ENCODE measurements at places on chromosomes 16 and 17.
A peak's percentile ranks its signal among the peaks of the same experiment; 100 is the strongest.

DNA sequence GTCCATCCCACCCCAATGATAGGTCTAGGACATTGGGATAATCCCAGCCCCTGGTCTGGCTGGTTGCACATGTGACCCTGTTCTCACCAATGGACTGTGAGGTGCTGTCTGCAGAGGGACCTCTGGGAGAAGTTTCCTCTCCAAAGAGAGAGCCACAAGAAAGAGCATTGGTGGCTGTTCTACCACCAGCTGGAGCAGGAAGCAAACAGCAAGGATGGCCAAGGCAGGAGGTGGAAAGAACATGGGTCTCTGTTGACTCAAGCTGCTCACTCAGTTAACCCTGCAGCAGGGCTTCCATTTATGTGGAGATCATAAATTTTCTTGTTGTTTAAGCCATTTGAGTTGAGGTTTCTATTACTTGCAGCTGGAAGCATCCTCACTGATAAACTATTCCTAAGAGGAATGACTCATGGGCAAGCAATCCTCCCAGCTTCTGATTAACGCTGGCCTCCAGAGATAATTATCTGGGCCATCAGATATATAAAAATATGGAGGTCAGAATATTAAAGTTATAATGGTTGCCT is 52.6 kb downstream of the CYB5B start:
- peak; percentile 87 for DNase-seq

- DNase-seq, result no peak
Observed at GRCh38 chr16:3465301-3465700, 21.8 kb downstream of the NAA60 start.

DNA sequence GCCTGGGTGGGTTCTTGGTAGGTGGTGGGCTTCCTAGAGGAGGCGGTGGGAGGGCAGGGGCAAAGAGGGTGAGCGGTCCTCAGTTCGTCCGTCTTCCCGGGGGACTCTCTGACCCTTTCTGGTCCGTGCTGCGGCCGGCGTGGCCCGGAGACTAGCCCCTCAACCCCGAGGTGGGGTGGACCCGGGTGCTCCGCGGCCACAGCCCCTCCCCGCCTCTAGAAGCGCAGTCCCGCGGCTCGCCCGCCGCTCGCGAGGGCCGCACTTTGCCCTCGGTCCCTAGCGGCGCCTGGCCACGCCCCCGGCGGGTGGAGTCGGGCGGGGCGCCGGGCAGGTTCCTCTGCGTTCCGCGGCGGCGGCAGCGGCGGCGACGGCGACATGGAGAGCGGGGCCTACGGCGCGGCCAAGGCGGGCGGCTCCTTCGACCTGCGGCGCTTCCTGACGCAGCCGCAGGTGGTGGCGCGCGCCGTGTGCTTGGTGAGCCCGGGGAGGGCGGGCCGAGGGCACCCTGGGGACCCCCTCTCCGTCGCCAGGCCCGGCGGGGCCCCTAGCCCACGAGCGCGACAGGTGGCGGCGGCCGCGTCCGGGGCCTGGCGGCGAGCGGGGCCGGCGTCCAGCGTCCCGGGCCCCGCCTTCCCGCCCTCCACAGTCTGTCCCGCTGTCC is at the start of gene SYNGR2:
Gene SYNGR2, plus strand, starts transcription at position 340 of the 661 bp plus-strand sequence. Its CDS starts 36 bp downstream, at position 376.
- DNase-seq, result no peak

GRCh38 chr16:9966569-9967157 is 215.6 kb downstream of the GRIN2A start:
- DNase-seq, result peak; percentile 57

GRCh38 chr16:10745841-10746240 is 2.2 kb downstream of the NUBP1 start:
- DNase-seq, result no peak

DNA sequence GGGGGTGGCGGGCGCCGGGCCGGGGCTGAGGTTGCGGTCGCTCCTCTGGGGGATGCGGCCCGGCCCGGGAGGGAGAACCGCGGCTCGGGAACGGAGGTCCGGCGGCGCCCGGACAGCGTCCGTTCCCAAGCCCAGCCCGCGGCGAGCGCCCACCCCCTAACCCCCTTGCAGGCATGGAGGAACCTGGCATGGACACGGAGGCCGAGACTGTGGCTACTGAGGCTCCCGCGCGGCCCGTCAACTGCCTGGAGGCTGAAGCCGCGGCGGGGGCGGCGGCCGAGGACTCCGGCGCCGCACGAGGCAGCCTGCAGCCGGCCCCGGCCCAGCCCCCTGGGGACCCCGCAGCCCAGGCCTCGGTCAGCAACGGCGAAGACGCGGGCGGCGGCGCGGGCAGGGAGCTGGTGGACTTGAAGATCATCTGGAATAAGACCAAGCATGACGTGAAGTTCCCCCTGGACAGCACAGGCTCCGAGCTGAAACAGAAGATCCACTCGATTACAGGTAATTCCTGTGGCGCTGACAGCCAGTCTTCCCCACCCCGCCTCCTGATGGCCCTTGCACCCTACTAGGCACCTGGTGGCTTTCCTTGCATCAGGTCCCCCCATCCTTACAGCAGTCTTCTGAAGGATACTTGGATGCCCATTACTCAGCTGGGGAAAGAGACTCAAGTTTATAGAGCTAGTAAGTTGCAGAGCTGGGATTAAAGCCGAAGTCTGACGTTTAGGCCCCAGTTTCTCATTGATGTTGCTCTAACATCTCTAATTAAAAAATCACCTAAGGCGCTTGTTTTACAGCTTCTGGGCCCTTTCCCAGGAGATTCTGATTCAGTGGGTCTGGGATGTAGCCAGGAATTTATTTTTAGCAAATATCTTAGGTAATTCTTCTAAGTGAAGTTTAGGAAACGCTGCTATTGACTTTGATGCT is 514 bp downstream of the UBFD1 start:
- no peak for DNase-seq

DNA sequence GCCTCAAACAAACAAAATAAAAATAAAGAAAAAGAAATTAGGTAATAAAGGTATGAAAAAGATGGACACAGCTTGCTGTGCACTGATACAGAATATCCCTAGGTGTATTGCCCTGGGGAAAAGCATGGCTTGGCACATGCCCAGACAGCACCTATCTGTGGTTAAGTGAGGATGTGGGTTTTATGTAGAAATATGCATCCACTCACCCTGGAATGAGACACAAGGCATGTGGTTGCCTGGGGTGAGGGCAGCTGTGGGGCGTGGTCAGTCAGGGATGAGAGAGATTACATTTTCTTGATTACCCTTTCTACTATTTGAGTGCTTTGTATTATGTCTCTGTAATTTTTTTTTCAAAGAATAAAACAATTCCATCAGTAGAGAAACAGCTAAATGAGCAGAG is 6.9 kb downstream of the PLLP start:
- DNase-seq, result peak; percentile 90

GRCh38 chr17:7989781-7990655 is 12.4 kb upstream of the GUCY2D start:
- no peak for DNase-seq

- DNase-seq, result no peak
Observed at GRCh38 chr16:57592591-57593003, 35.8 kb upstream of the ADGRG1 start.

GRCh38 chr16:72211110-72211509 is 39.2 kb upstream of the PMFBP1 start:
- DNase-seq, result no peak

GRCh38 chr17:70869402-70870085 is 700.2 kb downstream of the KCNJ2 start:
- no peak for DNase-seq

GRCh38 chr16:84845496-84846002 is 25.8 kb downstream of the CRISPLD2 start:
- DNase-seq, result no peak

DNA sequence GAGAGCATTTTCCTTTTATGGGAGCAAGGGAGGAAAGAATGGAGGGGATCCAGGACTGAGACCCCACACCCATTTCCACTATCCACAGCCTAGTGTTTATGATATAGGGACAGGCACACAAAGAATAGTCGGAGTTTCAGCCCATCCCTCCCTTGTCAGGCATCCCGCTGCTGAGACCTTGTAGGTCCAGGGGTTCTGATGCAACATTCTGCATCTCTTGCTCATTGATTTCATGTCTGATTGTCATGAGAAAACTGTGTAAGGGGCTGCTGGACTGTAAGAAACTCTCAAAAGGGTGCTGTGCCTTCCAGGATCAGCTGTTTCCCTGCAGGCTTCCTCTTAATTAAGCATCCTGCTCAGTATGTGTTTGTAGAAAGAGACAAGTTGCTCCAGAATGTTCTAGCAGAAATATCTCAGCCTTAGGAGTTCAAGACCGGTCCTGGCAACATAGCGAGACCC is 5.3 kb upstream of the POLR3E start:
- no peak for DNase-seq

GRCh38 chr17:68835071-68835470 is 120.1 kb downstream of the ABCA8 start:
- no peak for DNase-seq

DNA sequence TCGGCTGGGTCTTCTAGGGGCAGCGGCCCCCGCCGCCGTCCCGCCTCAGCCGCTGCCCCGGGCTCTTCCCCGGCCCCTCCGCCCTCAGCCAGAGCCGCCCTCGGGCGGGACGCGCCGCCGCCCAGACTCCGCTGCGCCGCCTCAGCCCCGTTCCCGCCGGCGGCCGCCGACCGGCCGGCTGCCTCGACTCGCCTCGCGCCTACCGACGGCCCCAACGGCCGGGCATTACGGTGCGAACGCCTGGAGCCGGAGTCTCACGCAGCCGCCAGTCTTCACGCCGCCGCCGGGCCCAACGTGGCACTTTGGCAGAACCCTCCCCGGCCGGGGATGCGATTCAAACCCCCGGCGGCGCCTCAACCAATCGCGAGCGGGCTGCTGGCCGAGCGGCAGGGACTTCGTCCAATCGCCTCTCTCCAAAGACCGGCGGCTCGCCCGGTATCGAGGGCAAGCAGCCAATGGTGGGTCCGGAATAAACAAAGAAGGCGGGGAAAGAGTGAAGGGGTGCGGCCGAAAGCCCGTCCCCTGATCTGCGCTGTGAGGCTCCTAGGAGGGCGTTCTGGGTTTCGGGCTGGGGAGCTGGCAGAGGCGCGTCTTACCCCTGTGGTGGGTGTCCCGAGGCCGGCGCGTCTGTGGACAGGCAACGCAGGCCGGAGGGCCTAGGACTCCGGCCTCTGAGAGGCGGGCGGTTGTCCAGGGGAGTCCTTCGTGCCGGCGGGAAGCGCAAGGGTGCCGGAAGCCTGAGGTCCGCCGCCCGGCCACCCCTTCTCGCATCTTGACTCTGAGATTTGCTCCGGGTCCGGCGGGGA is at the start of gene CDR2:
Gene CDR2, minus strand, starts transcription at position 309 of the 806 bp plus-strand sequence. CDS start 310 bp downstream, outside the sequence.
- peak; percentile 71 for DNase-seq

DNA sequence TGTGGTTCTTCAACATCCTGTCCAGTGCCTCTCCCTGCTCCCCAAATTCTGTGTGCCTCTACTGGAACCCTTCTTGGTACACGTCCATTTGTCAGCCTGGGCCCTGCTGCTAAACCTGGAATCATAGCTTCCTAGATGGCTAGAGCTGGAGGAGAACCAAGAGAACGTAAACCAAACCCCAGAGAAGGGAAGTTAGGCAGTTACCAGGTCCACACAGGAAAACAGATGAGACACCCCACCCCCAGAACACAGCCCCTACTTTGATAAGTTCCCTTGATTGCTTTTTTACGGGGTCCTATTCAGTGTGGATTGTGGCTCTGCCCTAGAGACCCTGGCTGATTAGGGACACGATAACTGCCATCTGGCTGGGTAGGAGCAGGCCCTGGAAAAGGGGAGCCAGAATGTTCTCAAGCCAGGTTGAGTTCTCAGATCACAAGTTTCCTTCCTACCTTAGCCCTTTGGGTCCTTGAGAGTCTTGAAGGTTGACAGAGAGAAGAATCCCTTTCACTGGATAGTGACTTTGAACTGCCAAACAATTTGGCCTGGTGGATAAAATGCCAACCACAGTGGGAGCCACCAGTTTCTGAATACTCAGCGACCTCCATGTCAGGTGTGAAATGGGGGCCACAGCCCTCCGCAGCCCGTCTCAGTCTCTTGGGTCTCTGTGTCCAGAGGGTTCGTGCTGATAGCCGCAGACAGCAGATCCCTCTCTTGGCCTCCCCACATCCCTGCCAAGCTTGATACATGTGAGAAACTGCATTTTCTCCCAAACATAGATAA is 7.9 kb downstream of the TBX4 start:
- no peak for DNase-seq

DNA sequence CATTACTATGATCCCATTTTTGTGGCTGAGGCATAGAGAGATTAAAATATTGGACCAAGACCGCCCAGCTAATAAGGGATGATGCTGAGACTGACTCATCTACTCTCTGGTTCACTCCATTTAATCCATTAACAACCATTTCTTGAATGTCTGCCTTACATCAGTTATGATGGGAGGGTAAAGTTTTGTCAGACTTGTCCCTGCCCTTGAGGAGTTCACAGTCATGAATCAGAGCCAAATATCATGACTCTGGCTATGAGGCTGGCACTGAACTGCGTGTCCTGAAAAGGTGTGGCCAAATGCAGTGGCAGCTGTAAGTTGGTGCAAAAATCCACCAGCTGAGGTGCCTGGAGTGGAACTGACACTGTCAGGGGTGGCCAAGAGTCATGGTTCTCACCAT is 35.0 kb upstream of the MAF start:
- DNase-seq, result no peak

- no peak for DNase-seq
Observed at GRCh38 chr17:45747911-45748310, 36.2 kb upstream of the CRHR1 start.

All from kidney epithelial cell (primary cell).